ENCODE measurements at places on chromosomes 2 and 18.
A peak's percentile ranks its signal among the peaks of the same experiment; 100 is the strongest.

GRCh38 chr2:63692002-63692606 is 103.3 kb downstream of the MDH1 start:
- no peak for DNase-seq

GRCh38 chr2:241598487-241598886 is 38.5 kb downstream of the THAP4 start:
- DNase-seq, result no peak

DNA sequence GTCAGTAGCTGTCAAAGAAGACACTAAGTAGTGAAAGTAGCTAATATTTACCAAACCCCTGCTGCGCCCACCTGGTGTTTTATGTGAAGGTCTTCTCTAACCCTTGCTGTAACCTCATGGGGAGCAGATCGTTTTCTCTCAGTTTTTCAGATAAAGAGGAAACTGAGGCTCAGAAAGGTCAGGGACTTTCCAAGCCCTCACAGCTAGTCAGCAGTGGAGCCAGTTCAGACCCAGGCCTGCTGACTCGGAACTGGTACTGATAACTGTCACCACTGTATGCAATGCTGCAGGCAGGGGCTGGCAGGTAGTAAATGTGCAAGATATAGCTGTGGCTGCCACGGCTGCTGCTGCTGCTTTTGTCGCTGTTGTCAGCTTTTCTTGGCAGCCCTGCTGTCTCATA is 69.1 kb downstream of the LRRFIP1 start:
- no peak for DNase-seq

DNA sequence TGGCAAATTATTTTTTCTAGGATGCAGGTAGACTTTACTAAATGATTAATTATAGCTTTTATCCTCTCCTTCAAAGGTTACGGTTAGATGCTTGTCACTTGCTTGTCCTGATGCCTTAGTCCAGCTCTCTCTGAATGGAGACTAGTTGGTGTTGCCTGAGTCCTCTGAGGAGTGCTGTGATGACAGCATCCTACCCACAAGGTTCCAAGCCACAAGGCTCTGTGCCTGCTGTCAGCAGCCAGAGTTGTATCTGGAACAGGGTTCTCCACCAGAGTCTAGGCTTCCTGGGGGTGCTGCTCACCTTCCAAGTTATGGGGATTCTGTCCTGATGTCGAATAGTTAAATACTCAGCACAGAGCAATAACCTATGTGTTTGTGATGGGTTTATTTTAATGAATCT is 125.7 kb downstream of the GALNT1 start:
- no peak for DNase-seq

GRCh38 chr2:215356948-215357461 is 45.1 kb downstream of the ATIC start:
- DNase-seq, result no peak

- DNase-seq, result no peak
Observed at GRCh38 chr2:209845666-209846065, 74.0 kb downstream of the UNC80 start.

DNA sequence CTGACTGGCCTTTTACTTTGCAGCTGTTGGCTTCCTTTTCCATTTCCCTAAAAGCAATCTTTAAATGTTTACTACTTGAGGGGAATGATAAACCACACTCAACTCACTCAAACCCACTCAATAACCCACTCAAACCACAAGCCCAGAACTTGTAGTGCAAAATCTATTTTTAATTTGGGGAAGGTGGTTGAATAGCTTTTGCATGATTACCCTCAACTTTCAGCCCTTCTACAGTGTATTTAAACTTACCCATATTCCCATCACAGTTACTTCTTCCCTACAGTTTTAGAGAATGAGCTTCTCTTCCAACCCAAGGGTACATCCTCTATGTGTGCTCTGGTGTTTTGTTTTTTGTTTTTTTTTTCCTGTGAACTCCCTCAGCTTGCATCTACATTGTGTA is 636.1 kb downstream of the TDRD15 start:
- DNase-seq, result no peak

GRCh38 chr2:157995117-157995516 is 106.6 kb upstream of the UPP2 start:
- DNase-seq, result no peak

DNA sequence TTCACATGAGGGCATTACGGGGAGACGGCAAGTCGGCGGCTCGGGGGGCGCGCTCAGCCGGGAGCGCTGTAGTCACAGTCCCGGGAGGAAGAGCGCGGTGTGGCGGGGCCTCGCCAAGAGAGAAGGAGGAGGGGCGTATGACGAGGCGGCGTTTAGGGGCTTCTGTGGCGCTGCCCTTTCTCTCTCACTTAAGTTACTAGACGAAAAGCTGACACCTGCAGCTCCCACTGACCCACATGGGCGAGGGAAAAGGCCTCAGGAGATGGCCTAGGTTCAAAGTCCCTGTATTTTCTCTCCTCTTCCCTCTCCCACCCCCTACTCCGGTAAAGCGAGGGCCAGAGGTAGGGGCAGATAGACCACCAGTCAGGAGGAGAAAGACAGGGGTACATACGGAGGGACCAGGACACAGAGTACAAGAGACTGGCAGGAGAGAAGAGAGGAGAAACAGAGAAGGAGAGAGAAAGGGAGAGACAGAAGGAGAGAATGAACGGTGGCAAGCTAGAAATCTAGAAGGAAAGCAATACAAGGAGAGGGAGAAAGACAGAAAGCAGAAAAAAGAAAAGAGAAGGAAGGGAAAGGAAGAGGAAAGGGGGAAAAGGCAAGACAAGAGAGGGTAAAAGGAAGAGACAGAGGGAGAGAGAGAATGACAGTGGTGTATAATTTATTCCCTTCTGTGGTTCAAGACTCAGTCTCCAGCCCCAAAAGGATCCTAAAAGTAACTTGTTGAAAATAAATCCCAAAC is 3.8 kb downstream of the SIX2 start:
- DNase-seq, result no peak

DNA sequence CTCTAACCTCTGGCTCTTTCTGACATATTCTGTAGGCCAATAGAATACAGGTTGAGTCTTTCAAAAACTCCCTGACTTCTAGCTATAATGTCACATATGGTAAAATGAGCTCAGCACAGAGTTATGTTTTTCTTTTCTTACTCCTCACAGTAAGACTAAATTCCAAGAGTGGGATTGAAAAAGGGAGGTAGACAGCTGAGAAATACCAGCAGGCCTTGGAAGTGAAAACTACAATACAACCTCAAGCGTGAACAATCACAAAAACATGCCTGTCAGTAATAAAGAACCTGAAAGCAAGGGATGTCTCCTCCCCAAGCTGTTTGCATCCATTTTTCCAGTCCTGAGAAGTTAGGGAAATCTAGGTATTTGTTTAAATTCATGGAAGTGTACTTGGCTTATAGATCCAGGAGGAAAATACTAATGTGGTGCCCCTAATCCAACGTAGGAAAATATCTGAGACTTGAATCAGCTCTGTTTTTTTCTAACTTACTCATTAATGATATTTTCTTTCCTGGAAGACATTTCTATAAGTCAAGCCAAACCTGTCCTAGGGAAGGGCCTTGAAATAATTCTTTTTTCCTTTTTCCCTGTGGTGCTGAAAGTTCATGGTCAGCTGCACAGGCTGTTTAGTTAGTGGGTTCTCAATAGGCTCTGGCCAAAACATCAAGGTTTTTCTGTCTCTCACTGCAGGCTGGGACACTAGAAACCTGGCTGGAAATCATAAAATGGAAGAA is 167.9 kb upstream of the SPATS2L start:
- DNase-seq, result no peak

DNA sequence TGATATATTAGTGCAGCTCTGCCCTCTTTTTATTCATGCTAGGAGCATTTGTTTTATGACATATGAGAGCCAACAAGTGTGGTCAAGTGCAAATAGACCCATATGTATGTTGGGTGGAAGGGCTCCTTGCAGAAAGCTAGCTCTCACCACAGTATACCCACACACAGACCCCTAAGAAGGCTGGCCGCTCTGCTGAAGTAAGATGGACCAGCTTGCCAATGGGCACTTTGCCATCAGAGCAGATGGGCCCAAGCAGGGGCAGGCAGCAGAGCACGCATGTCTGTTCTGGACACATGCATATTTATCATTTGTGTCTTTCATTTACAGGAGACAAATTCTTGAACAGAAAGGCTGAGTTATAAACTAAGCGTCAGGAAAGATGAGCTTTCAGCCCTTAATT is 187.5 kb upstream of the DTNA start:
- peak; percentile 19 for DNase-seq

GRCh38 chr18:35193316-35193715 is 47.5 kb upstream of the ZNF397 start:
- DNase-seq, result no peak

DNA sequence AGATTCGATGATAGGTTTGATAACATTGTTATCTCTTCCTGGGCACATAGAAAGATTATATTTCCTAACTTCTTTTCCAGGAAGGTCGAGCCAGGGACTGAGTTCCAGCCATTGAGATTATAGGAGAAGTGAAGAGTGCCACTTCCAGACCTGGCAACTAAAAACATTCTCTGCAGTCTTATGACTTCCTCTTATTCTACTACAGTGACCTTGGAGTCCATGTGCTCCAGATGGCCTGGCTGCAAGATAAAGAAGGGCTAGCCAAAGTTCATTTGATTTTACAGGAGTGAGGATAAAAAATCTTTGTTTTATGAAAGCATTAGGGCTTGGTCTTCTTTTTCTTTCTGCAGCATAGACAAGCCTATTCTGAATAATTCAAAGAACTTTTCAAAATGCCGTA is 363.0 kb downstream of the FSIP2 start:
- no peak for DNase-seq

DNA sequence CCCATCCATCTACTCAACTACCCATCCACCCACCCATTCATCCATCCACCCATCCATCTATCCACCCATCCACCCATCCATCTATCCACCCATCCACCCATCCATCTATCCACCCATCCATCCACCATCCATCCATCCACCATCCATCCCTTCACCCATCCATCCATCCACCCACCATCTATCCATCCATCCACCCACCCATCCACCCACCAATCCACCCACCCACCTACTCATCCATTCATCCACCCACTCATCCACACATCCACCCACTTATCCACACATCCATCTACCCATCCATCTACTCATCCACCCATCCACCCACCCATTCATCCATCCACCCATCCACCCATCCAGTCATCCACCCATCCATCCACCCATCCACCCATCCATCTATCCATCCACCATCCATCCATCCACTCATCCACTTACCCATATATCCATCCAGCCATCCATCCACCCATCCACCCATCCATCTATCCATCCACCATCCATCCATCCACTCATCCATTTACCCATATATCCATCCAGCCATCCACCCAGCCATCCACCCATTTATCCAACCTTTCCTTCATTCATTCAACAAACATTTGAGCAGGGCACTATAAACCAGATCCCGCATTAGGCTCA is 2.1 kb upstream of the NGEF start:
- no peak for DNase-seq

DNA sequence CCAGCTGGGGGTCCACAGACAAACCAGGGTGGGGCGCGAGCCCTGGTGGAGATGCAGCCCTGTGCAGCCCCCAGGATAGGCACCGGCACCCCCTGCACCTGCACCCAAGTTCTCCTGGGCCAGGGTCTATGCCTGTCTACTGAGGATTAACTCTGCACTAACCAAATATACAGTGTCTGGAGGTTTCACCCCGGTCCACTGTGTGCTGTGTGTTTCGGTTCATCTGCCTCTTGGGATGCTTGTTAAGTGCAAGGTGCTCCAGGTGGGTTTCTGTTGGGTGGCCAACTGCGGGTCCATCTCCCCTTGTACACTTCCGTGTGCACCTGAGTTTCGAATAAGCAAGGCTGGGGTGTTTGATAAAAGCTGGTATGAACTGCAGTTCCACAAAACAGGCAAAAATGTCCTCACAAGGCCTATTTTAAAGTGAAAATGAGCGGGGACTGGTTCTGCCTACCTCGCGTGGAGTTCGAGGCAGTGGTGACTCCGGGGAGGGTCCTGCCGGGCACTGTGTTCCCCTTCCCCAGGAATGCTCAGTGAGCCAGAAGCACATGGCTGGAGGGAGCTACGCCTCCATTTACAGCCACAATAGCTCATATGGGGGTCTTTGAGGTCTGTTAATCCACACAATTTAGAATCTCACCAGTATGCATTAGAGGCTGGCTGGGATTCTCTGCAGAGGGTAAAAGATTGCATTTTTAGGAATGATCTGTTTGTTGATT is 70.7 kb downstream of the EDAR start:
- no peak for DNase-seq

DNA sequence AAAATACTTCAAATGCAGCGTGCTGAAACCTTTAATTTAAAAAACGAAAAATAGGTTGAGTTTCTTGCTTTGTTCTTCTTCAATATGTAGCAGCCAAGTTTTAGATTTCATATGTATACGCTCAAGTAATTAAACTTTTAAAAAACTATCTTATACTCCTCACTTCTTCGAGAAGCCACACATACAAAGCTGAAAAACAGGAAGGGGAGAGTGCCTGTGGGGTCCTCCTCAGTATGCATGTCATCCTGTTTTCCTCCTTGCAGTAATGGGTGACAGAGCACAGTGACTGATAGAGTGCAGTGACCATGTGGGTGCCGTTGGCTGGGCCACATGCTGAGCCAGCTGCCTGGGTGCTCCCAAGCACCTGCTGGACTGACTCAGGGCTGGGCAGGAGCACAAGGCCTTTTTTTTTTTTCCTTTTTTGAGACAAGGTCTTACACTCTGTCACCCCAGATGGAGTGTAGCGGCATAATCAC is 33.3 kb downstream of the UXS1 start:
- DNase-seq, result no peak

GRCh38 chr18:22136395-22136794 is 33.0 kb upstream of the GATA6 start:
- DNase-seq, result no peak

GRCh38 chr2:46568212-46569009 is 89.0 kb downstream of the TMEM247 start:
- no peak for DNase-seq

- DNase-seq, result no peak
Observed at GRCh38 chr2:222572264-222572721, 83.6 kb downstream of the FARSB start.

DNA sequence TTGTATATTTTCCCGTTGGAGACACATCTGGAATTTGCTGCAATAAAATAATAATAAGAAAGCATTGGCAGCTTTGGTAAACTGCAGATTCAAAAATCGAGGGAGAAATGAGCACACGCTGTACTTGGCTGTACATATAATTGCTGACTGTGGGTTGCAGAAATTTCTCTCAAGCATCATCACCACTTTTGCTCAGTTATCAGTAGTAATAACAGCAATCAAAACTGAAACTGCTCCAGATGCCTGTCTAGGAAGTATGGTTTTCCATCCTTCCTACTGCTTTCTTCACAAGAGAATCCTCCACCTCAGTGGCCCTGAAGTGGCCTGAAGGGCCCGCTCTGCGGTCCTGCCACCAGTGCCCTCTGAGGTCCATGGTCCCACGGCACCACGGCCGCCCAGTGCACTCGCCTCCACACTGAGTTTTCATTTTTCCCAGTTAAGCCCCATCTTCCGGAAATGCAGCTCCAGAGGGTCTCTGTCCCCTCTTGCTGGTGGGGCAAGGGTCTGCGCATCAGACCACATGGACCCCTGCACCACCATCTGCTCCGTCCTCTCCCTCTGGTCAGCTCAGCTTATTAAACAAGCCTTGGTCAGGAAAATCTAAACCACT is 3.9 kb downstream of the DUSP28 start:
- no peak for DNase-seq

- no peak for DNase-seq
Observed at GRCh38 chr2:215617060-215617824, 181.4 kb upstream of the FN1 start.

- DNase-seq, result no peak
Observed at GRCh38 chr2:110205660-110206455, 1.0 kb upstream of the NPHP1 start.

- DNase-seq, result peak; percentile 11
Observed at GRCh38 chr2:240401308-240401707, 34.2 kb upstream of the GPC1 start.
